ENCODE measurements at places on chromosomes 2 and 18.

DNA sequence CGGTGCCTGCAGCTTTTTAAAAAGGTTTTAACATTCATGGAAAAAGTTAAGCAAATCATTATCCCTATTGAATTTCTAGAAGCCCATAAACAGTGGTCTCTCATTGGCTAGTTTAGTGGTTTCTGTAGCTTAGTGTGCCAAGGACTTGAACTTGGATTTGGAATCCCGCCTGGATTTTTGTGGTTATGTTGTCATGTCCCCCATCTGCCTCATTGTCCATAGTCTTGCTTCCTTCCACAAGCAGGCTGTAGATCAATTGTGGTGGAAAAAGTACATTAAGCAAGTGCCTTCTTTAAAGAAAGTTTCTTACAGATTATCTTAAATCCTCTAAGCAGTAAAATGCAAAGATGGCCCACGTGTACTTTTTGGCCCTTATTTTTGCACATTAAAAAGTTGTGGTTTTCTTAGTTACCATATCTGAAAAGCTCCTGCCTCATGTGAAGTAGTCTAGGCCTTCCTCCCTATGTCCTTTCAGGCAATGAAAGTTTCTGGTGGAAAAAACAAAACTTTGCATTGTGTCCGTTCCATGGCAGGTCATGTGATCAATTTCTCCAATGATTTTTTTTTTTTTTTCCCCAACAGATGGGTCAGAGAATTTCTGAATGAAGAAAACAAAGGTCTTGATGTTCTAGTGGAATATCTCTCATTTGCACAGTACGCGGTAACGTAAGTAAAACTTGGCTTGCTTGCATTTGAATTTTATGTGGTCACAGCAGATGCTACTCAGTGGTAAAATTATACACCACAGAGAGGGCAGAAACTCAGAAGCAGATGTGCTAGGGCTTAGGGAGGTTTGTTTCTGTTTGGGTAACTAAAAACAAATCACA, 158.9 kb downstream of the PRPF40A start:
- DNase-seq, result no peak

DNA sequence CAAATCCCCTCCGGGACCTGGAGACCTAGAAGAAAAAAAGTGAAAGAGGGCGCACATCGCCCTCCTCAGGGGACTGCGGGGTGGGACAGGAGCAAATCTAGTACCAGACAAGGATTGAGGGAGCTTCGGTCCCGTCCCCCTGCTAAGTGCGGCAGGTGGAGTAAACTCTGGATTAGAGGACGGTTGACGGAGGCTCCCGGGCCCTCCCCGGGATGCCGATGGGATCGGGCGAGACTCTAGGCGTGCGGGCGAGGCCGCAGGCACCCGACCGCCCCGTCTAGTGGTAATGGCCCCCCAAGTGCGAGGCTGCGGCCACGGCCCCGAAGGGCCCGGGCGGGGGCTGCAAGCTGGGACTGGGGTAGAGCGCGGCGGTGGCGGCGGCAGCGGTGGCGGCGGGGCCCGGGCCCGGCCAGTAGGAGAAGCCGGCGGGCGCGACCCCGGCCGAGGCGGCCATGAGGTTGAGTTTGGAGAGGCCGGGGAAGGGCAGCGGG, 3.5 kb downstream of the FEV start:
- DNase-seq, result no peak

GRCh38 chr18:46650681-46651080, 6.3 kb downstream of the LOXHD1 start:
- DNase-seq, result no peak

GRCh38 chr2:78992807-78993517, 32.5 kb upstream of the REG3G start:
- no peak for DNase-seq

- DNase-seq, result peak; percentile 63
Measured at GRCh38 chr2:72892506-72893173, 5.4 kb downstream of the SPR start.

DNA sequence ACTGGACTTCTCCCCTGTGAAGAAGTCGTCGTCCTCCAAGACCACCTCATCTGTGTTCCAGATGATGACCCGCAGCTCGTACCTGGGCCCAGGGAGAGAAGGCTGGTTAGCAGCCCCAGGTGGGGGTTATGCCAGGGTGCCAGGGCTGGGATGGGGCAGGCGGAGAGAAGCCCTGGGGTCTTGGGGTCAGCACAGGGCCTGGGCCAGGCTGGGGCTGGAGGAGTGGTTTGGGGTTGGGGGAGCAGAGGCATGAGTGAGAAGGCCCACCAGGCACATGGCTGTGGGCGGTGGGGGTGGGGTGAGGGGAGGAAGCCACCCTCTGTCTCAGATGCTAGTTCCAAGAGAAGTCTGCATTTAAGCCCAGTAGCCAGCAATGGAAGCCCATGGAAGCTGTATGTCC, 15.8 kb downstream of the OTOF start:
- DNase-seq, result no peak

DNA sequence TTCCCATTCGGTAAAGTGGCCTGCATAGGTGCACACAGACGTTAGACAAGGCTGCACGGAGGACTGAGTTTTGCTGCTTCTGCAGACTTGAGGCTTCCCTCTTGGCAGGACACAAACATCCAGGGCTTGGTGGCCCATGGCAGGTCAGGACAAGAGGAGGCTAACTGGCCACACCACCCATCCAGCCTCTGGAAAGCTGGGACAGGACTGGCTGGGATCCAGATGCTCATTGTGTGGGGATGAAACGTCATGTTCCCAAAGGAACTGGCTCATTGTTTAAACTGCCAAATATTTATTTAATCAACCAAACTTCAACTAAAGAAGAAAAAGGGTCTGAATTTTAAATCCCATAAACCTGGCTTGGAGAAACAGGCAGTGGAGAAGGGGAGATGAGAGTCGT, 239.1 kb upstream of the EPAS1 start:
- no peak for DNase-seq

GRCh38 chr2:206084870-206085741, 868 bp downstream of the INO80D start:
- peak; percentile 46 for DNase-seq

DNA sequence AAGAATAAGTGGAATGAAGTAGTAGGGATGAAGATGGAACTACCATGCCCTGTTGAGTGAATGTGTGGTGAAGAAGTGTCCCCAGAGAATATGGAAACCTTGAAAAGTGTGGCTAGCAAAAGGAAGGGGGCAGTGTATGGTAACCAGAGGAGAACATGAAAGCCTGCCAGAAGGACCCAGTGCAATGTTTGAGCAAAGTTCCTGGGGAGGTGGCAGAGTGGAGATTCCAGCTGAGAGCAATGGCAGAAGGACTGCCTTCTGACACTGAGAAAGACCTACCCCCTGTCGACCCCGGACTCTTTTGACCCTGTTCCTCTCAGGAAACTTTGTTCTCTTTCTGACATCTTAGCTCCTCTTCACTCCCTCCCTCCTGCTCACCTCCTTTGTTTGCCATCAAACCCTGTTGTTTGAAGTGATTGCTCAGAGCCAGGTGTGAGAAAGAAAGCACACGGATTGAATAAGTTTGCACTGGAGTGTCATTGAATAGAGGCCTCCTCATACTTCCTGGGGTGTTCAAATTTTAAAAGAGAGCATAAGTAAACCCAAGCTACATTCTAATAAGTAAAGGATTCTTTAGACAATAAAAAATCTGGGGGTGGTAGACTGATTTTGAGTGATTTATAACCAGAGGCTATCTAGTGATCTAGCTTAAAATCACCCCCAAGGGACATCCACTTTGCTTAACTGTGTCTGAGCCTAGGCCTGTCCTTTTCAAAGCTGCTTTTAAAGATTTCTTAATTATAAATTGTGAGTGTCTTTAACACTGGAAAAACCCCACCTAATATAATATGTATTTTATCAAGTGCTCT, 57.1 kb downstream of the TRIB2 start:
- no peak for DNase-seq

GRCh38 chr18:46623541-46623940, 33.5 kb downstream of the LOXHD1 start:
- peak; percentile 18 for DNase-seq

DNA sequence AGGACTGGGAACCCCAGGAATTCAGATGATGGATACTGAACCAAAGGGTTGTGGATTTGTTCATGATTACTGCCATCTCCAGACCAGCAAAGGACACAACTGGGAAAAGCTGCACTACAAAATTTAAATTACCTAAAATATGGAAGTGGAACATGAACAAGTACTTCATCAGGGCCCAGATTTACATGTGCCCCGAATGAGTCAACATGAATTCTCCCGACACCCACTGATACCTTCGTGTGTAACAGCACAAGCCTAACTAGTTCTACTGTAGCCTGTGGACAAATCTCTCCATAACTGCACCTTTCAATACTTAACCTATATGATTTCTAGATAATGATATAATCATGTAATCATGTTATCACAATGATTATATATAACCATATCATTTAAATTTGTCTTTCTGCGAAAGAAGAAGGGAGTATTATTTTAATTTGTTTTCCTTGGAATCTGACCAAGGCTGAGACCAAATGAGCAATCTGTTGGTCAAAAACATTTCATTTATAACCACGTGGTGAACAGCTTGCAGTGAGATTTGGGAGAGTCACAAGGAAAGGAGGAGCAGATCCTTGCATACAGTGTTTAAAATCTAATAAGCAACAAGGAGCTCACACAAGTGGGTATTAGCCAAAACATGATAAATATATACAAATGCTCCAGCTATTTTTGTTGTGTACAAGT, 70.5 kb downstream of the CACNB4 start:
- no peak for DNase-seq

DNA sequence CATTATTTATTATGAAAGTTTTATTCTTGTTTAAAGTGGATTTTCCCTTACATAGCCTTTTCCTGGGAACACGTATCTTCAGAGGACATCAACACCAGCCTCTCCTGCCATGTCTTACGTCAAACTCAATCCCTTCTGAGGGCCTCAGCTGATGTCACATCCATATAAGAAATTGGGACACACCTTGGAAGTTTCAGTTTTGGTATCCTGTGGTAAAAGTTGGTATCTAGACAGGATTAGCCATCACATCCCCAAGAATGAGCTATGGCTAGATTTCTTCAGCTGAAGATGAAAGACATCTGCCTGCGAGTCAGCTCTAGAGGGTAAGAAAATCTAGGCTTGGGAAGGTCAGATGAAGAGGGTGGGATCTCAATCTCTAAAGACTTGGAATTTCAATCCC, 75.8 kb upstream of the ZNF516 start:
- DNase-seq, result no peak

- DNase-seq, result no peak
Measured at GRCh38 chr2:98818164-98818563, 87.2 kb upstream of the MGAT4A start.

DNA sequence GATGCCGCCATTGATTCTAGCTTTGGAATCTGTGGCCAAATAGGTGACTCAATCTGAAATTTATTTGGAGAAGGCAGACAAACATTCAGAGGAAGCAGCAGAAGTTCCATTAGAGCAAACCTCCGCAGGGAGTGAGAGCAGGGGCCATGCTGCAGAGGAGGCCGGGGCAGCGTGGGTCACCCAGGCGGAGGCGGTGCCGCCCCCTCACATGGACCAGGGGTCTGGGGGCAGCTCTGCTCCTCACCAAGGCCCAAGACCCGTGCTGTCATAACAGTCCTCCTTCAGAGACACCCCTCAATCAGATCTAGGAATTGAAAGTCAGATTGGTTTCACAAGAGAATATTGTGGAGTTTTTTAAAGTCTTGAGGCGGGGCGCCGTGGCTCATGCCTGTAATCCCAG, 92.4 kb downstream of the GBX2 start:
- no peak for DNase-seq

GRCh38 chr2:205407984-205408383, 274.3 kb upstream of the NRP2 start:
- no peak for DNase-seq

- peak; percentile 42 for DNase-seq
Measured at GRCh38 chr2:237691029-237691907, 63.9 kb downstream of the LRRFIP1 start.

GRCh38 chr2:25981596-25982272, 563 bp downstream of the KIF3C start:
- no peak for DNase-seq
